ENCODE measurements at places on chromosomes 1 and 21. TPM values are rescaled to one million over a fixed set of nuclear protein-coding genes. Genes with fewer than 3 reads are reported as not detected.

Gene NEK2
- total RNA-seq, result 0.26 TPM

Gene MYOG
- not detected for total RNA-seq

Gene FAM72D
- total RNA-seq, result 0.26 TPM

Gene IBA57
- 3.6 TPM for total RNA-seq

Gene MX2
- total RNA-seq, result 3.6 TPM

Gene HMGB4
- total RNA-seq, result not detected

Gene CFAP45
- total RNA-seq, result 0.51 TPM

Gene GUCA2A
- not detected for total RNA-seq

Gene UCHL5
- total RNA-seq, result 24.1 TPM

Gene CELA3A
- total RNA-seq, result not detected

Gene RASAL2
- total RNA-seq, result 6.4 TPM

DNA sequence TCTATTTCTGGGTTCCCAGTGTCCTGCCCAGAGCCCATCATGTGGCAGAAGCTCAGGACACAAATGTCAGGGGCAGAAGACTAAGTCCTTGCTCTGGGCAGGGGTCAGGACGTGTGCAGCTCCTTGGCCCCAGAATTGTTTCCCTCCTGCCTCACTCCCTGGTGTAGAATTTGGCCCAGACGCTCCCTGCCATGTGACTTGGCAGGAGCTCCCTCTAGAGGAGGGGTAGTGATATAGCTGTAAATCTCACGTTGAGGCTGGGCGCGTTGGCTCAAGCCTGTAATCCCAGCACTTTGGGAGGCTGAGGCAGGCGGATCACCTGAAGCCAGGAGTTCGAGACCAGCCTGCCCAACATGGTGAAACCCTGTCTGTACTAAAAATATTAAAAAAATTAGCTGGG, 91.2 kb downstream of the UBIAD1 start:
- H3K36me3 ChIP-seq, result no peaks in the 10 kb centered on the region
- H3K4me1 ChIP-seq, result no peaks in the 10 kb centered on the region
- no peaks in the 10 kb centered on the region for H3K27me3 ChIP-seq
- H3K4me3 ChIP-seq, result no peak overlapping the region

GRCh38 chr1:21946836-21947587, 9.9 kb upstream of the HSPG2 start:
- no peak for DNase-seq
- H3K4me3 ChIP-seq, result no peak overlapping the region
- H3K36me3 ChIP-seq, result no peaks in the 10 kb centered on the region
- H3K27me3 ChIP-seq, result no peaks in the 10 kb centered on the region
- H3K4me1 ChIP-seq, result no peaks in the 10 kb centered on the region
- H3K27ac ChIP-seq, result no peak overlapping the region

GRCh38 chr1:85624361-85624760, 43.8 kb downstream of the CCN1 start:
- no peaks in the 10 kb centered on the region for H3K27me3 ChIP-seq
- no peak overlapping the region for H3K4me3 ChIP-seq

GRCh38 chr1:35717911-35718476, 690 bp downstream of the C1orf216 start:
- peak overlapping the region; percentile 78 for H3K27ac ChIP-seq
- peaks cover 6% of the 10 kb centered on the region for H3K4me1 ChIP-seq
- peak; percentile 77 for DNase-seq
- H3K36me3 ChIP-seq, result peaks cover 15% of the 10 kb centered on the region
- peak overlapping the region; percentile 90 for H3K4me3 ChIP-seq

GRCh38 chr1:47393141-47393540, 22.9 kb upstream of the FOXE3 start:
- H3K27ac ChIP-seq, result no peak overlapping the region
- no peaks in the 10 kb centered on the region for H3K36me3 ChIP-seq
- H3K27me3 ChIP-seq, result no peaks in the 10 kb centered on the region
- no peak for DNase-seq
- no peak overlapping the region for H3K4me3 ChIP-seq
- no peaks in the 10 kb centered on the region for H3K4me1 ChIP-seq

DNA sequence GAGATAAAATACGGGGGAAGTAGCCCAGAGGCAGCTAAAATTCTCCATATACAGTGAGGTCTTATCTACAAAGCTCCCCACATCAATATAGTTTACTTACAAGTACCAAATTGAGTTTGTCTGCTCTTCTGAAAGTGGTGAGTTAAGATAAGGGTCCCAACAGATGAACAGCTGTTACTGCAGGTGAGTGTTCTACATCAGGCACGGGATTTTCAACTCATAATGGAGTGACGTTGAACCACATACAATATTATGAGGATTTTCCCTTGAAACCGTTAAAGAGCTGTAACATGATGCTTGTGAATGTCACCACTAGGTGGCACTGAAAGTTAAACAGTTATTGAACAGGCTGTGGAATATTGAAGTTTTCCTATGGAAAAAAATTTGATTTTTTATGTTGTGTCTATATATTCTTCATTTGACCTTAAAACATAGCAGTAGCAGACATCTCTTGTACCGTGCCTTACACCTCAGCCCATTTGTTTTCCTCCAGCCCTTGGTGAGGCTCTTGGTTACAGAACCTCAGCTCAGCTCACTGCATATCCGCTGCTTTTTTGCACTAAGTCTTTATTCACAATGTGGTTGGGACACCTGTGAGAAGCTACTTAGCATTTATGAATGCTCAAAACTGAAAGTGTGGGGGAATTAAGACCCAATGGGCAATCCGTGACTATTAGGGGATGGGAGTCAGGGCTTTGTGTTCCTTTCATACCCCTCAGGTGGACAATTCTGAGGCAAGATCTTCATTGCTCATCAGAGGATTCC, 23.2 kb downstream of the CD1D start:
- no peak overlapping the region for H3K4me3 ChIP-seq
- peak; percentile 78 for DNase-seq
- H3K36me3 ChIP-seq, result no peaks in the 10 kb centered on the region
- H3K27me3 ChIP-seq, result no peaks in the 10 kb centered on the region
- no peak overlapping the region for H3K27ac ChIP-seq
- H3K4me1 ChIP-seq, result no peaks in the 10 kb centered on the region

DNA sequence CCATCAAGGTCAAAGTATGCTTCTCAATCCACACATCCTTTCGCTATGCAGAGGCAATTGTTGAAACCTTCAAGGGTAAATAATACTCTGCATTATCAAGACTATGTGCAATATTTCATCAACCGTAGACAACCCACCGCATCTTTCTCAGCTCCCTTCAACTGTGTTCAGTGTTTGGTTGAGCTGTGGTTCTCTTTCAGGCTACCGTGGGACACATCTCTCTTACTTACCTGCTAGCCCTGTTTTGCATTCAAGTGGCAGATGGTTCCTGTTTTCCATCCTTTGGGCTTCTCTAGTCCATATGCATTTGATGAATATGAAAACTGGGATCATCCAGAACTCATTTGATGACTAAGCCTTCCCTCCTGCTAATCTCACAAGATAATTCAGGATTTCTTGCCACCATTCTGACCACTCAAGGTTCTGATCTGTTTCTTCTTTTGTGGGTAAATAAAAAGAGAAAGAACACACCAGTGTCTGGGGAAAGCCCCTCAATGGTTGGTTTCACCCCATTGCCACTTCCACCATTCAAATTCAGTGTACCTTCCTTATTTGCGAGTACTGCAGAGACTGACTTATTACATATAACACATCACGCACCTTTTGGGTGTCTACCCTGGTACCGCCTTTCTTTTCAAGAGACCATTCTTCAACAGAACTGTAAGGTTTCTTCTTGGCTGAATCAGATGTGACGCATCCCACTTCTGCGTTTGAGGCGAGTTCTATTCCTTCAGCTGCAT, 61.7 kb downstream of the BACE2 start:
- no peak for DNase-seq
- no peak overlapping the region for H3K27ac ChIP-seq
- no peak overlapping the region for H3K4me3 ChIP-seq
- H3K4me1 ChIP-seq, result no peaks in the 10 kb centered on the region
- H3K27me3 ChIP-seq, result no peaks in the 10 kb centered on the region

- H3K27ac ChIP-seq, result no peak within 1 kb of the TSS
- DNase-seq, result peak; percentile 69
- H3K27me3 ChIP-seq, result no peaks in the 10 kb centered on the region
- peaks cover 2% of the 10 kb centered on the region for H3K4me1 ChIP-seq
Observed at GRCh38 chr1:20717452-20718342, at the start of gene KIF17. KIF17 (minus strand) TSS chr1:20718007; CDS start chr1:20717706, 301 bp downstream.

GRCh38 chr1:226617109-226617508, 68.5 kb downstream of the STUM start:
- no peak for DNase-seq
- H3K36me3 ChIP-seq, result no peaks in the 10 kb centered on the region
- peaks cover 11% of the 10 kb centered on the region for H3K27me3 ChIP-seq

DNA sequence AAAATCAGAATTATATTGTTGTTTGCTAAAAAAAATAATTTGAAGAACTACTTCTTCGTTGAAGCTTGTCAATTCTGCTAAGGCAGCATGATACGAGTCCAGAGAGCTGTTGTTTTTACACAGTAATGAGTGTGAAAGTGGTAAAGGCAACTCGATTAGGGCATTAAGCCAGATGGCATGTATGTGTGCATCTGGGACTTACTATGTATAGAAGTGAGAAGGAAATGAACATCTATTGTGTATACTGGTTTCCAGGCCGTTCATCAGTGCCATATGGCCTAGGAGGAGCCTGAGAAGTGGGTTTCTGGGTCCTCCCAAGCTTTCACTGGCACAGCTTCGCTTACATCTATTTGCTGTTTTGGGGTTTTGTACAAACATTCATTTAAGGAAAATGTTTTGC, 5.7 kb downstream of the CTPS1 start:
- peaks cover 14% of the 10 kb centered on the region for H3K4me1 ChIP-seq
- H3K36me3 ChIP-seq, result peaks cover 18% of the 10 kb centered on the region
- H3K27me3 ChIP-seq, result no peaks in the 10 kb centered on the region
- H3K4me3 ChIP-seq, result no peak overlapping the region
- DNase-seq, result no peak

DNA sequence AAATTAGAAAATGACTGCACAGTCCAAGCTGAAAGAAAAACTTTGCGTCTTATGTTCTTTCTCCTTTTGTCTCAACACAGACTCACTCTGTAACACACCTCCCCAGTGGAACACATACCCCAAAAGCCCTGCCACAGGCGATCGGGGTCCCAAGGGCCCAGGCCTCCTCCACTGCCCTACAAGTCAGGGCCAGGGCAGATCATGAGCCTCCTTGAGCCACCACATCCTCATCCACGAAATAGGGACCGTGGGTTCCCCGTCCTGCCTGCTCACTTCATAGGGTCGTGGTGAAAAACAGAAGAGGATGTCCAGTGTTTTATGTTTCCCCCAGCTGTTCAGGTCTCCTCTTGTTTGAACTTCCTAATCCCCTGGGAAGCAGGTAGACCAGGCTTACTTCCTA, 116.7 kb downstream of the KCNN3 start:
- H3K4me1 ChIP-seq, result no peaks in the 10 kb centered on the region
- H3K36me3 ChIP-seq, result no peaks in the 10 kb centered on the region
- DNase-seq, result no peak
- H3K4me3 ChIP-seq, result no peak overlapping the region
- peaks cover 23% of the 10 kb centered on the region for H3K27me3 ChIP-seq

DNA sequence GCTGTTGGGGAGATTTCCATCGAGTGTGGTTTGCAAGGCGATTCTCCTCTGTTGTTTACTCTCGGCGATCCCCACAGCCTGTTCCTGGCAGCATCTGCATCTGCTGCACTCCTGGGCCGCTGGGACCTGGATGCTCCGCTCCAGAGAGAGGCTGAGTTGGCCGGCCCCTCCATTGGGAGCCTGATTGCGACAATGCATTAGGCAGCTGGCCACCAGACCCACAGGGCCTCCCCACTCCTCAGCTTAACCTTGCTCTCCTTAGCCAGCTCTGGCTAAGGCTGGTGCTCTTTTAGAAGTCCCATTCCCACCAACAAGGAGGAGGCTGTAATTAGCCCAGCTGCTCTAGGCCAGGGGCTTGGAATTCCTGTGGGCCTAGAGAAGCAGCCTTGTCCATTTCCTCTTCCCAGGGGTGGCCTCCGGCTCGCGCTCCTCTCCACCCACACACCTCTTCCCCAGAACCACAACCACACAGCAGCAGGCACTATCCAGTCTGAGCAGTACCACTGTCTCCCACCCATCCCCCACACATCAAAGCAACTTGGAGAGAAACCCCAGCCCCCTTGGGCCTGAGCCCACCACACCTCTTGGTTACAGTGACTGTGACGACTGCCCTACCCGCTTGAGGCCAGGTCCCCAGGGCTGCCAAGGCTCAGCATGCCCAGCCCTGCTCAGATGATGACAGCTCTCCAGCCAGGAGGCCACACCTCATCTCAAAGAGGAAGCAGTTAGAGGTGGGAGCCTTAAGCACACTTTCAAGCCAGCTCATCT, 193.8 kb upstream of the EDN2 start:
- H3K27me3 ChIP-seq, result no peaks in the 10 kb centered on the region
- H3K36me3 ChIP-seq, result no peaks in the 10 kb centered on the region
- H3K4me1 ChIP-seq, result peaks cover 6% of the 10 kb centered on the region

- H3K36me3 ChIP-seq, result no peaks in the 10 kb centered on the region
- no peak for DNase-seq
- no peak overlapping the region for H3K27ac ChIP-seq
- H3K27me3 ChIP-seq, result no peaks in the 10 kb centered on the region
- H3K4me3 ChIP-seq, result no peak overlapping the region
- no peaks in the 10 kb centered on the region for H3K4me1 ChIP-seq
Observed at GRCh38 chr1:196380316-196380715, 227.9 kb downstream of the KCNT2 start.

GRCh38 chr1:86965012-86965826, 50.8 kb downstream of the HS2ST1 start:
- DNase-seq, result peak; percentile 20
- H3K4me3 ChIP-seq, result no peak overlapping the region
- no peaks in the 10 kb centered on the region for H3K4me1 ChIP-seq
- H3K27ac ChIP-seq, result no peak overlapping the region

- H3K27ac ChIP-seq, result no peak overlapping the region
- no peaks in the 10 kb centered on the region for H3K36me3 ChIP-seq
- no peak overlapping the region for H3K4me3 ChIP-seq
- no peaks in the 10 kb centered on the region for H3K4me1 ChIP-seq
Observed at GRCh38 chr1:79105500-79105899, 99.0 kb upstream of the ADGRL4 start.

- no peaks in the 10 kb centered on the region for H3K27me3 ChIP-seq
- H3K27ac ChIP-seq, result no peak overlapping the region
- no peak overlapping the region for H3K4me3 ChIP-seq
Observed at GRCh38 chr1:227576189-227576588, 12.8 kb downstream of the ZNF678 start.

DNA sequence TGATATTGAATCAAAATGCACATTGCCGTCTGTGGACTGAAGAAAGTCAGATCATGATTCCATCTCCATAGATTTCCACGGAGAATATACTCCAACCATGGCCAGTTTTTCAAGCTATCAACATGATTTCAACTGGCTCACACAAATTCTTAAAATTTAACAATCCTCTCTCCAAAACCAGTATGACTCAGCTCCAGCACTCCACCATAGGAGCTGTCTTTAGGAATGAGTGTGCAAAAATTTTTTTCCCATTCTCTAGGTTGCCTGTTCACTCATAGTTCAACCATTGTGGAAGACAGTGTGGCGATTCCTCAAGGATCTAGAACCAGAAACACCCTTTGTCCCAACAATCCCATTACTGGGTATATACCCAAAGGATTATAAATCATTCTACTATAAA, 40.8 kb downstream of the RGL1 start:
- peak overlapping the region; percentile 43 for H3K27ac ChIP-seq
- H3K27me3 ChIP-seq, result no peaks in the 10 kb centered on the region
- H3K4me1 ChIP-seq, result peaks cover 10% of the 10 kb centered on the region
- H3K4me3 ChIP-seq, result no peak overlapping the region

GRCh38 chr1:18908911-18909771, 6.8 kb upstream of the ALDH4A1 start:
- peaks cover 11% of the 10 kb centered on the region for H3K4me1 ChIP-seq
- peaks cover 9% of the 10 kb centered on the region for H3K36me3 ChIP-seq
- no peak overlapping the region for H3K27ac ChIP-seq
- no peak for DNase-seq
- no peak overlapping the region for H3K4me3 ChIP-seq

All from fibroblast of lung (primary cell).